Upper lobe of right lung (tissue), 1 donor: ENCODE measurements at places on chromosomes 1 and 21. TPM values are rescaled to one million over a fixed set of nuclear protein-coding genes. Genes with fewer than 3 reads are reported as not detected.

RPE65 gene
- total RNA-seq = not detected

- no peak overlapping the region for H3K27ac ChIP-seq
- no peak overlapping the region for H3K4me3 ChIP-seq
- no peaks in the 10 kb centered on the region for H3K4me1 ChIP-seq
- no peak for DNase-seq
Measured at GRCh38 chr1:65985393-65986066, 192.8 kb downstream of the PDE4B start.

GRCh38 chr1:22884806-22885530 lies 87.7 kb downstream of the LACTBL1 start:
- H3K27me3 ChIP-seq = no peaks in the 10 kb centered on the region
- H3K4me1 ChIP-seq = no peaks in the 10 kb centered on the region
- no peak for DNase-seq
- H3K27ac ChIP-seq = no peak overlapping the region

DNA sequence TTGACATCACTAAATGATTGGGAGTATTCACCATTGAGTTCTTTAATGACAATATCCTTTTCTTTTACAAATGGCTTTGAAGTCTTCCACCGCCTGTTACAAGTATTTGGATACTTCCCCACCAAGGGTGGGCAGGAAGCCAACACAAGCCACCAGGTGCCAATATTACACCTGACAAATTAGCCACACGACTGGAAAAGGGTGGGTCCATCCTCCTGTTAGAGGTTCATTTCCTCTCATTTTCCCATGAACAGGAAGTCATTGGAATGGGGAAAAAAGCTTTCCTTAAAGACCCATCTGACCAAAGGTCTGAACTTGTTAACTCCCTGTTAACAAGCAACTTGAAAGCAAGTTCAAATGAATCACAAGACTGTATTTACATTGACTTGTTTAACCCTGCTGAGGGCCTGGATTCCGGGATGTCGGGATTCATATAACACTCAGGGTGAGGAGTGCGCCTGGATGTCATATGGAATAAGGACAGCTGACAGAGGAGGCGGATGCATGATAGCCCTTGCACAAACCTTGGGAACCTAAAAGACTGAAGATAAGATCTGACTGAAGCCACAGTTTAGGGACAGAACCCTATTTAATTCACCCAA lies 40.5 kb upstream of the PROX1 start:
- no peak overlapping the region for H3K4me3 ChIP-seq
- no peak overlapping the region for H3K27ac ChIP-seq
- H3K36me3 ChIP-seq = no peaks in the 10 kb centered on the region
- DNase-seq = no peak
- peaks cover 4% of the 10 kb centered on the region for H3K27me3 ChIP-seq
